ENCODE measurements at places on chromosomes 4 and X. TPM values are rescaled to one million over a fixed set of nuclear protein-coding genes. Genes with fewer than 3 reads are reported as not detected.
A peak's percentile ranks its signal among the peaks of the same experiment; 100 is the strongest.

GRCh38 chr4:143019351-143019750, 165.4 kb upstream of the USP38 start:
- no peak overlapping the region for H3K27ac ChIP-seq
- no peak for DNase-seq
- H3K4me1 ChIP-seq, result no peaks in the 10 kb centered on the region
- H3K36me3 ChIP-seq, result no peaks in the 10 kb centered on the region
- H3K4me3 ChIP-seq, result no peak overlapping the region
- no peaks in the 10 kb centered on the region for H3K27me3 ChIP-seq

DNA sequence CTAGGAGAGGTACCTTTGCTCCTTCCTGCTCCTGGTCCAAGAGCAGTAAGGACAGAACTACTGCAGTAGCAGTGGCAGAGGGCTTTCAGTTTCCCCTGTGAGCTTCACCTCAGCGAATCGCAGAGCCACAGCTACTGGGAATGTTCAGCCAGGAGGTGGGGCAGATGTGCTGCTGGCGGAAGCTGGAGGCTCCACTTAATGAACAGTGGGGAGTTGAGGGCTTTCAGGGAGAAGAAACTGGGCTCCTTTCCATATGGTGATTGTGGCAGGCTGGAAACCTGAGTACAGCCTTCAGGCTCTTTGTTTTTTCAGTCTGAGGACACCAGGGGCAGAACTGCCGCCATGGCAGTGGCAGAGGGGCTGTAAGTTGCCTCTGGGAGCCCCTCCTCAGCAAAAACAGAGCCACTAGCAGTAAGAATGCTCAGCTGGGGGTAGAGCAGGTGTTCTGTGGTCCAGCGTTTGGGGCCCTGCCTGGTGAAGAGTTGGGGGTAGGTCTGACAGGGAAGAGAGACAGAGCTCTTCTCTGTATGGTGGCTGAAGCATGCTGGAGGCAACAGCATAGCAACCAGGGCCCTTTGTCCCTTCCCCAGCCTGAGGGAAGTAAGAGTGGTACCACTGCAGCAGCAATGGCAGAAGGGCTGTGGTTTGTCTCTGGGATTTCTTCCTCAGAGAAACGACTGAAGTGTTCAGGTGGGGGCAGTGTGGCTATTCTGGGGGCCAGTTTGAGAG, 106.0 kb upstream of the GRXCR1 start:
- H3K4me1 ChIP-seq, result no peaks in the 10 kb centered on the region
- H3K4me3 ChIP-seq, result no peak overlapping the region
- no peak overlapping the region for H3K27ac ChIP-seq
- no peaks in the 10 kb centered on the region for H3K36me3 ChIP-seq

- no peak for DNase-seq
- H3K4me3 ChIP-seq, result no peak overlapping the region
- H3K36me3 ChIP-seq, result no peaks in the 10 kb centered on the region
Observed at GRCh38 chr4:172688534-172688933, 480.1 kb upstream of the GALNT7 start.

GRCh38 chrX:154458954-154459778, 1.1 kb downstream of the PLXNA3 start:
- H3K4me1 ChIP-seq, result peaks cover 5% of the 10 kb centered on the region
- H3K36me3 ChIP-seq, result no peaks in the 10 kb centered on the region
- H3K27ac ChIP-seq, result no peak overlapping the region
- peak overlapping the region; percentile 66 for H3K4me3 ChIP-seq
- no peaks in the 10 kb centered on the region for H3K27me3 ChIP-seq

DNA sequence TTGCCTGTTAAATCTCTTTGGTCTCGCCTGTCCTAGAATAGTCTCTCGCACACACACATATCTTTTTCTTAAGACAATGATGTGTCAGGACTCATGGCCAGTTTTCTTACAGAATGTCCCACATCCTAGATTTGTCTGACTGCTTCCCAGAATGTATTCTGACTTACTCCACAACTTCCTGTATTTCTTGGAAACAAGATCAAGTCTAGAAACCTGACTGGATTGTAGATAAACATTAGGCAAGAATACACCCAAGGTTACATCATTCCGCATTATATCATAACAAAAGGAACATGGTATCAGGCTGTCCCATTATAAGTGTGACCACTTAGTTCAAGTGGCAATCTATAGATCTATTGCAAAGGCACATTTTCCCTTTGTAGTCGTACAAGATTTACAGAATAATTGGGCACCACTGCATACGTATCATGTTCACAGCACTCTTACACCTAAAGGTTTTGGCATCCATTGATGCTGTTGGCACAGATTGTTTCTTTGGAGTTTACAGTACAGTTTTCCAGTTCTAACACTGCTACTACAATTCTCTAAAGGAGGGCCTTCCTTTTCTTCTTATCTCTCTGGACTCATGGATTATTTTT, 56.4 kb downstream of the FBXW7 start:
- no peaks in the 10 kb centered on the region for H3K4me1 ChIP-seq
- no peaks in the 10 kb centered on the region for H3K36me3 ChIP-seq
- no peak overlapping the region for H3K27ac ChIP-seq
- no peak for DNase-seq
- H3K4me3 ChIP-seq, result no peak overlapping the region

The FREM3 gene
- not detected for total RNA-seq

The CT55 gene
- total RNA-seq, result not detected

All from PC-9 (cell line).